OCI-M1 (cell line): ENCODE measurements at places on chromosomes 1 and 21.
A peak's percentile ranks its signal among the peaks of the same experiment; 100 is the strongest.

DNA sequence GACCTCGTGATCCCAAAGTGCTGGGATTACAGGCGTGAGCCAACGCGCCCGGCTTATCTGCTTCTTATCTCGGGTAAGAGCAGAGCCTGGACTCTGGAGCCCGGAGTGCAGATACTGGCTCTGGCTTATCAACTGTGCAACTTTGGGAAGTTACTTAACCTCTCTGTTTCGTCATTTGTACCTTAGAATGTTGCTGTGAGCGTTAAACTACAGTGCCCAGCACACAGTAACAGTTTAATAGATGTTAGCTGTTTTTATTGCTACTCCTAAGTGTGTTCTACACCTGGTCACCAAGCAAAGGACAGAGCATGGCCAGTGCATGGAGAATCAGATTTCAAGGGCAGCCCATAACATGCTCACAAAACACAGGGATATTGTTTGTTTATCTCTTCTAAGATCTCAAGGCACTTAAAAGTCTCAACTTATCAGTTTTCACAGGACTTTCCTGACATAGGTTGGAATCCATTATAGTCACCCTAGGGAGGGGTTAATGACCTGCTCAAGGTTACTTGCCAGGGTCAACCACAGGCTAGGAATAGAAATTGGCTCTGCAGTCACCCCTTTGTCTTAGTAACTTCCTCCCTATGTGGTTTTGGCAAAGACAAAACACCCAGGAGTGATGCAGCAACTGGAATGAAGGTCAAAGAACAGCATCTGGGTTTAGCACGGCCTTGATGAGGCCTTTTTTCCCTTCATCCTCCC lies 22.5 kb upstream of the SRP9 start:
- no peak for DNase-seq

- no peak for DNase-seq
These were observed 1.2 kb upstream of the MR1 start for GRCh38 chr1:181032535-181032934.

- DNase-seq: no peak
These were observed 5.2 kb upstream of the MR1 start for GRCh38 chr1:181028615-181029014.

- no peak for DNase-seq
These were observed 9.3 kb downstream of the SAMD11 start for GRCh38 chr1:932776-933602.

- DNase-seq: no peak
These were observed 16.9 kb downstream of the PCNX2 start for GRCh38 chr1:233278631-233279030.

GRCh38 chr1:187032982-187033692 lies 204.4 kb downstream of the PLA2G4A start:
- DNase-seq: no peak

DNA sequence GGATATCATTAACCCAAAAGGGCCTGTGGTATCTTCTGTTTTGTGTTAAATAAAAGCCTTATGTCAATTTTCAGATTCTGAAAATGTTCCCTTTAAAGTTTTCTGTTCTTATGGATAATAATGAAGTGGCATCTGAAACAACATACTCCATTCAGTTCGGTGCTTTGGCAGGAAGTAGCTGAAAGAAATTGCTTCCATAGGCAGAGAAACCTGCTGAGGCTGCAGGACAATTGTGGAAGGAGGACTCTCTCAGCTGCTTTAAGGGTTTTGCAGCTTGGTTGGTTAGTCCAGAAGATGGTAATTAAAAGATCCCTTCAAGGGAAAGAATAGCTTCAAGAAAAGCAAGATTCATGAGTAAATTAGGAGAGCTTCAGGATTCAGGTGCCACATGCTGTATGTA lies 30.5 kb upstream of the NRIP1 start:
- DNase-seq: no peak

- DNase-seq: no peak
These were observed 387.5 kb downstream of the USP25 start for GRCh38 chr21:16117331-16117730.

- no peak for DNase-seq
These were observed 44.6 kb downstream of the MRPL39 start for GRCh38 chr21:25562660-25563059.

- no peak for DNase-seq
These were observed 64.6 kb downstream of the TRIM11 start for GRCh38 chr1:228341814-228342626.

GRCh38 chr1:2228694-2229036 lies 546 bp downstream of the SKI start:
- DNase-seq: peak; percentile 53

DNA sequence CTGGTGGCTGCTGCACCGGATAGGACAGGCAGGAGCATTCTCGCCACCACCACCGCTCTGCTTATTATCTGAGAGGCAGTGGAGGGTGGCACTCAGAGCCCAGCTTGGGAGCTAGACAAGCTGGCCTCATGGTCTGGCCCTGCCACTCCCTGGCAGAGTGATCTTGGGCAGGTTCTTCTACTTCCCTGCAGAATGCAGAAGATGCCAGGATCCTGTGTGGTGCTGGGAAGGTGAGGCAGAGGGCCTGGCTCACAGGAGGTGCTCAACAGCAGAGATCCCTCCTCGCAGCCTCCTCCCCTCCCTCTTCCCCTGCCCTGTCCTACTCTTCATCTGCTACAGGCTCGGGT lies 60.4 kb downstream of the ARHGEF10L start:
- no peak for DNase-seq
